ENCODE measurements at places on chromosomes 5 and 9.

DNA sequence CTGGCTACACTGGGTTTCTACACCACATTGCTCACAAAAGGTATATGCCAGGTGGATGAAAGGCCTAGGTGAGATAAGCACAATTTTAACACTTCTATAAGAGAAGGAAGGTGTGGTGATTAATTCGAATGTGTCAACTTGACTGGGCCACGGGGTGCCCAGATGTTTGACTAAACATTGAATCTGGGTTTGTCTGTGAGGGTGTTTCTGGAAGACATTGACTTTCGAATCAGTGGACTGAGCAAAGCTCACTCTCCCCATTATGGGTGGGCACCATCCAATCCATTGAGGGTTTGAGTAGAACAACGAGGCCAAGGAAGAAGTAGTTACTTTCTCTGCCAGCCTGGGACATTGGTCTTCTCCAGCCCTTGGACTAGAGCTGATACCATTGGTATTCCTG is 78.2 kb upstream of the COL5A1 start:
- no peak for DNase-seq

DNA sequence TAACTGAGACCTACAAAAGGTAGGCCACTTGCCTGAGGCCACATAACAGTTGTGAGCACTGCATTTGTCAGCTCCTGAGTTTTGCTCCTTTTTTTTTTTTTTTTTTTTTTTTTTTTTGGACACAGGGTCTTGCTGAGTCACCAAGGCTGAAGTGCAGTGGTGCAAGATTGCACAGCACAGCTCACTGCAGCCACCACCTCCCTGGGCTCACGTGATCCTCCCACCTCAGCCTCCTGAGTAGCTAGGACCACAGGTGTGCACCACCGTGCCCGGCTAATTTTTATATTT is 37.1 kb downstream of the LAMC3 start:
- no peak for DNase-seq

DNA sequence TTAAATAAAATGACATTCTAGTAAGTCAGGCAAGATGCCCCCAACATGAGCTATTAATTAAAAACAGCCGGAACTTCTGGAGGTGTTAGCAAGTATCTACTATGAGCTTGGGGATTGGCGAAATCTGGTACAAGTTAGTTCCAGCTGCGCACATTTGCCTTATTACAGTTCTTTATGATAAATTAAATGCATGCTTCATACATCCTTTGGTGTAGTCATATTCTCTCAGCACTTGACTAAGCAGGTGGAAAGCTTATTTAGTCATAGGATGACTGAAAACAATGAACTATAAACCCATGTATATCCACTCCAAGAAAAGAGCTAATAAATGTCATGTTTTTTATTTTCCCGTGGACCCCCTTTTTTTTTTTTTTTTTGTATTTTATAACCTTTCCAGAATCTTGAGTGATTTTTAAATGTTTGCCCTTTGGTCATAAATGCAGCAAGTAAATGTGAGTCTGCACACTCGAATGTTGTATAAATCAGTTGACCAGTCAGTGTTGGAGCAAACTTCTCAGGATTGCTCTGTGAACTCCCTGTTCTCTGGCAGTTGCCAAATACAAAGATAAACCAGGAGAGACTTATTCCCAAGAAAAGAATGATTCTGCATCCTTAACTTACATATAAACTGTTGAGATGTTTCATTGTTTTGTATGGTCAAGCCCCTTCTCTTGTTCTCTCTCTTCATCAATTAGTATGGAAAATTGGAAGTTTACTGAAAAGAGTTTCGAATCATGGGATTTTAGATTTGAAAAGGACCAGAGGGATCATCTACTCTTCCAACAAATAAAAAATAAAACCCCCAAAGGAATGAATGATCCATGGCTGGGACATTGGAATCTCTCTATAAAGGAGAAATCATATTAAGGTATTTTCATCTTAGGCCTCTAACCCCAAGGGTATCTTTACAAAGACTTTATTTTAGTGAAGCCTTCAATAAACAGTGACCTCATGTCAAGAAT is 38.3 kb downstream of the PIK3R1 start:
- no peak for DNase-seq

GRCh38 chr5:968881-969280 is 39.7 kb upstream of the NKD2 start:
- no peak for DNase-seq

- no peak for DNase-seq
These were observed 170.7 kb upstream of the SPRY4 start for GRCh38 chr5:142495531-142495930.

- no peak for DNase-seq
These were observed 587.9 kb downstream of the MTRR start for GRCh38 chr5:8456846-8457186.

- DNase-seq, result no peak
These were observed 18.4 kb downstream of the FNBP1 start for GRCh38 chr9:130024597-130024994.

DNA sequence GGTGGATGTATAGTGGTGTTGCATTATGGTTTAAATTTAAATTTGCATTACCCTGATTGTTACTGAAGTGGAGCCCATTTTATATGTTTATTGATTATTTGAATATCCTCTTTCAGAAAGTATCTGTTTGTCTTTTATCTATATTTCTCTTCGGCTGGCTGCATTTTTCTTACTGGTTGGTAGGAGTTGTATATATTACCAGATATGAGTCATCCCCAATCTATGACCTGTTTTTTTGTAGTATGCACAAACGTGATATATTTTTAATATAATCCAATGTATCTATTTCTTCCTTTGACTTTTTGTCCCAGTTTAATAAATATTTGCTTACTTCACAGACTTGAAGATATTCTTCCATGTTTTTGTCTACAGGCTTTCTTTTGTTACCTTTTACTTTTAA is 29.3 kb upstream of the CAMK4 start:
- DNase-seq, result no peak

DNA sequence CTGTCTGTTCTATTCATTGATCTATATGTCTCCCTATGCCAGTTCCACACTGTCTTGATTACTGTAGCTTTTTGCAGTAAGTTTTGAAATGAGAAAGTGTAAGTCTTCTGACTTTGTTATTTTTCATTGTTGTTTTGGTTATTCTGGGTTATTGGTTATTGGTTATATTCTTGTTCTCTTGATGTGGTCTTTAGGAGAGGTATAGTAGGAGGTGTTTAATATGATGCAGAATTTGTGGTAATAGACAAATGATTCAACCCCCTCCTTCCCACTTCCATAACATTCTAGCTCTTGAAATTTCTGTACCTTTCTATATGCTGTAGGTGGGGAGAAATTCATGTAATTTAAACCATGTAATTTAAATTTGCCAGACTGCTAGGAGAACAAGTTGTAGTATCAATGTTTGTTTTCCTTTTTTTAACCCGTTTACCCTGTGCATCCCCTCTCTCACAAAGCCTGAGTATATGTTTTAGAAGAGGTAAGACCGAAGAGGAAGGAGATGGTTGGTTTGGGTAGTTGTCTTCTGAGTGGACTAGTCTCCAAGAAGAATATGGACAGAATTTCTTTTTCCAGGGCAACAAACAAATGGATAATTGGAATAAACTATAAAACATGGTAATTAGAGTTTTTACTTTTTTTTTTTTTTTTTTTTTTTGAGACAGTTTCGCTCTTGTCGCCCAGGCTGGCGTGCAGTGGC is 19.2 kb downstream of the ANKHD1 start:
- no peak for DNase-seq

DNA sequence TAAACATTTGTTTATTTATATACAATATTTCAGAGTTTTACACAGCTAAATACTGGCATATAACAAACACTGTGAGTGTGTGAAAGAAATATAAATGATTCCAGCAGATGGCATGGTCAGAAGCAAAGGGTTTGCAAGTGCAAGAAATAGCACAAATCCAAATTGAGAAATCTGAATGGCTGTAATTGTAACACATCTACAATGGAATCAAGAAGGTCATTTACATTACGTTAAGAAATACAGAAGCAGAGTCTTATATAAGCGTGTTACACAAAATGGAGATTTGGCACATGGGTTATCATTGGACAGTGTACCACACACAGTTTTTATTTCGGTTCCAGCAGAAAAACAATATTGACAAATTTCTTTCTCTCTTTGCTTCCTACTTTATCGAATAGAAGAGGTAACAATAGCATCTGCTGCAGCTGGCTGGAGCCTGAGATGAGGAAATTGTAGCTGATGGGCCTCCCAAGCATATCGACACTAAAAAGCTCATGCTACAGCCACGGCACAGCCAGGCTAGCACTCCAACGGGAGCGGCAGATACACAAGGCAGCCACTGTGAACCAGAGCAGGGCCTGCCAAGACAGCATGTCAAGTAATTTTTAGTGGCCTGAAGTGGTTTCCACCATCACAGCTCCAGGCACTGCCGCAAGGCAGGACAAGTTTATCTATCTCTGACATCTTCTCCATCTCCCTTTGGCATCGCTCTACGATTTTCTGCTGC is 564.6 kb upstream of the DMAC1 start:
- no peak for DNase-seq

GRCh38 chr5:141826674-141827073 is 51.5 kb downstream of the PCDH1 start:
- DNase-seq, result no peak

DNA sequence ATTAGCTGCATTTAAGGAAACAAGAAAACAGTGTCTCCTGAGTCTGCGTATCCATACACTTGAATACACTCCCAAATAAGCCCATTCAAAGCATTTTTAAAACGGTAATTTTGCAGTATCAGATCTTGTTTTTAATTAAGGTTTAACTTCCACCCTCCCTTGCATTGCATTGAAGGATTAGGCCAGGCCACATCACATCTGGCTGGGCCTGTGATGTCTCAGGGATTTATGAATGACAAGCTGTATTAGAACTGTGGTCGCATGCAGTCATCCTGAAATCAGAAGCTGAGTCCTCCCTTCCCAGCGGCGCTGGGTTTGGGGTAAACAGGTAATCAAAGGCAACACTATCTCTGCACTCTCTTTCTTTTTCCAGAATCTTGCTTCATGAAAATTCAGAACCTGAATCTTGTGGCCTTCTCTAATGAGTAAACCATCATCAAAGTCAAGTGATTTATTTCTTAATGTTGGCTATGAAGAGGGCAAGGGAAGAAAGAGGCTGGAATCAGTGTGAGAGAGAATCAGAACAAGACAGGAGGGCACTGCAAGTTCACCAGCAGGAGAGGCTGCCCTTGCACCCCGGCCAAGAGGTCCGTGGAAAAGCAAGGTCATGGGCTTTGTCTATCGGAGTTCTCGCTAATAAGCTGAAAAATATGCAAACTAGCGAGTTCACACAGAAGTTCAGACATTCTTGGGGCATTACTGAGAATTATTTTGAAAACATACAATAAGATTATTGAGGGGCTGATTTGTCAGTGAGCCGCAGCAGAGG is 80.0 kb upstream of the ZSWIM6 start:
- DNase-seq, result no peak

DNA sequence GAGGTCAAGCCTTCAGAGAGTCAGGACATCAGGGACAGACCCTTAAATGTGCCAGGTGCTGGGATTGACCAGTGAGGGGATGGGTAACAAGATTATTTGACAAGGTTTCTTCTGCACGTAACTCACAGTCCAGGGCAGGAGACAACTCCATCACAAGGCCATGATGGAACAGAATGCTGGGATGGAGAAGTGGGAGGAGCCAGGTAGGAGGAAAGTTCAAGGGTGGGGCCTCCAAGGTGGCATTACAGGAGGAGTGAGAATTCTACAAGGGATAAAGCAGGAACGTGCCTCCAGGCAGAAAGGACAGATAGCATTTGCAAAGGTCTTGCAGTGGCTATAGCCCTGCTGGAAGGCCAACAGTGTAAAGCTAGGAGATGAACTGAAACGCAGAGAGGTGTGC is 102.2 kb downstream of the FGF18 start:
- DNase-seq, result no peak

- no peak for DNase-seq
These were observed 354.4 kb downstream of the DIRAS2 start for GRCh38 chr9:90288275-90288639.

GRCh38 chr5:75239681-75240080 is 3.0 kb upstream of the ANKRD31 start:
- no peak for DNase-seq

DNA sequence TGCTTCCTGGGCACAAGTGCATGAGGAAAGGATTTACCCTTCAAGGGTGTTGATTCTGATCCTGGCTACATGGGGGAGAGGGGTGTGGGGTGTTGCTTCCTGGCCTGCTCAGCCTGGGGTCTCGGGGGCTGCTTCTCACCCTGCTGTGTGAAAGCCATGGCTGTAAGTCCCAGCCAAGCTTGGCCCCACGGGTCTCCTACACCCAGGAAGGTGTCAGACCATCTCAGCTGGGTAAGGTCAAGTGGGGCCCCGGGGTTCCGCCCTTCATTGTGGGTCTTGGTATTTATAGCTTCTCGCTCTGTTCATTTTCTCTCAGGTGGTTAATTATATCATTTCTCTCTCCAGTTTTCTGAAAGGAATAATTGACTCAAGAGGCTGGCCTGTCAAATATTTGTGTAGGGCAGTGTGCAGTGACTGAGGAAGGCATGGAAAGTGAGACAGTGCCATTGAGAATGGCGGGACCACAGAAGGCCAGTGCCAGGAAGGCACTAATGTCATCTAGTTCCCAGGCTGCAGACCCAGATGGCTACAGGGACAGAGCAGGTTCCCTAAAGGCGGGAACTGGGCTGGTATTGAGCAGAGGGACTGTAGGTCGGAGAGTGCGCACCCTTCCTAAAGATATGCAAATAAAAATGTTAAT is 126.0 kb downstream of the FOXD1 start:
- DNase-seq, result no peak

- DNase-seq, result no peak
These were observed 213.6 kb upstream of the S1PR3 start for GRCh38 chr9:88777498-88778312.

- DNase-seq, result peak; percentile 57
These were observed 77.7 kb upstream of the SELENOP start for GRCh38 chr5:42889311-42889933.

DNA sequence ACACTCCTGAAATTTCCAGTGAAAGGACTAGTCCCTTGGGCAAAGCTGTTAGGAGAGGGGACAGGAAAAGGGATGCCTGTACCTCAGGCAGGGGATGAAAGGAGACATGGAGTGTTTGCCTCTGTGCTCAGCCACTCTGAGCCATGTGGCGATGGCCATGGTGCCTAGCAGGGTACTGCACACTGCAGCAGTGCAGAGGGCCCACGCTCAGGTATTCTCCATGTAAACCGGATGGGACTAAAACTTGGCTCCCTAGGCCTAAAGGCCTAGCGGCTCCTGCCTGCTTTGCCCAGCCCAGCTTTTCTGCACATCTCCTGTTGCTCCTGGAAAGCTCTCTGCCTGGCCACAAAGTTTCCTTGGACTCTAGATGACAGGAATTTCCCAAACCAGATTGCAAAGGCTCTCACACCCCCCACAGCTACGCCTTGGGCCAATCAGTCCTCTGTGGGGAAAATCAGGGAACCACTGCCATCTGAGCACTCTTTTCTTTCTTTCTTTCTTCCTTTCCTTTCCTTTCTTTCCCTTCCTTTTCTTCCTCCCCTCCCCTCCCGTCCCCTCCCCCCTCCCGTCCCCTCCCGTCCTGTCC is 44.3 kb downstream of the HABP4 start:
- DNase-seq, result no peak

GRCh38 chr5:68843624-68844364 is 250.0 kb upstream of the SLC30A5 start:
- DNase-seq, result no peak

DNA sequence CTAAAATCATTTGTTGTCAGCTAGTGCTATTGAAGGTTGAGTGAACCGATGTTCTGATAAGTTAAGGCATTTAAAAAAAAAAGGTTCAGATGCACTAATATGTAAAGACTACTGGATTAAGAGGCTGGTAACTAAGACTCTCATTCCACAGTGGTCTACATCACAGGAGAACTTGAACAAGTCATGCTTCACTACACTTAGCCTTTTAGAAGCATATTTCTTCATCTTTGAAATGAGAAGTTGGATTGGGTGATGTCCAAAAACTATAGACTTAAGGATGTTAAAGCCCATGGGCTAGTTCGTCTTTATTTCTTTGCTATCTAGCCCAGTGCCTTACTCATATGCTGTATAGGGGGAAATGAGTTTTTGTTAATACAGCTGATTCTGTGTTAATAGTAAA is 107.2 kb downstream of the NDUFS4 start:
- no peak for DNase-seq

Data from stimulated activated CD4-positive, alpha-beta T cell treated with anti-CD3 and anti-CD28 coated beads, Interleukin-4, amount 100 ng/mL, for 1 hour (primary cell).